CD4-positive, alpha-beta T cell treated with Interleukin-15 for 1 hour (primary cell): ENCODE measurements at places on chromosomes 2 and 18.

GRCh38 chr18:22971038-22971437 lies 37.9 kb downstream of the RBBP8 start:
- DNase-seq: no peak

GRCh38 chr2:74083750-74084149 lies 64.0 kb downstream of the BOLA3 start:
- no peak for DNase-seq

DNA sequence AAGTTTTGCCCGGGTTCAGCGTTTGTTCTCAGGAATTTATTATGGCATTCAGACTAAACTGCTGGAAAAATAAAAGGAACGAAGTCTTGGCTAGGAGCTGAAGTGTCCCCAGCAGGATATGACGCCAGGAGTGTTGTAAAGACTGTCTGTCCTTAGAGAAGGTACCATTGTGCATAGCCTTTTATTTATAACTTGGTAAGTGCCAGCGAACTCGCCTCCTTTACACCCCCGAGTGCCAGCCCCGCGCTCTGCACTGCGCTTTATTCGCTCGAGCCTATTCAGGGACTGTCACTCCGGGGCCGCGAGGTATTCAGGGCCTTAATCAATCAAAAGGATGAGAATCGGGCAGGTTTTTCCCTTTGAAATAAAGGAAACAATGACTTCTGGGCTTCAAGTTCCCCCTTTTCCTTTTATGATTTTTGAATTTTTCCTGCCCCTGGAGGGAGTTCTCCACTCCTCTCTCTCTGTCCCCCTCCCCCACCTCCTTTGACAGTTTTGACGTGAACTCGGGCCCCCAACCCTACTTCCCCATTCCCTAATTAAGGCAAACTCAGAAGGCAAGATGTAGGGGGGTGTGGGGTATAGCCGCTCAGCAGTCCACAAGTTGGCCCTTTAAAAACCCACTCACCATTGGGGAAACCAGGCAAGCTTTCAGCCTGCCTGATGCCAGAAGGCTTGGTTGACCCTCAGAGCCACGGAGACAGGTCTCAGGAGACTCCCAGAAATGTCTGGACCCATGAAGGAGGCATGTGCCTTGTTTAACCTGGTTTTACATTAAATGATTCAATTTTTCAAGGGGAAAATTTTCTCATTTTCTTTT lies 1.3 kb upstream of the PAX3 start:
- no peak for DNase-seq

DNA sequence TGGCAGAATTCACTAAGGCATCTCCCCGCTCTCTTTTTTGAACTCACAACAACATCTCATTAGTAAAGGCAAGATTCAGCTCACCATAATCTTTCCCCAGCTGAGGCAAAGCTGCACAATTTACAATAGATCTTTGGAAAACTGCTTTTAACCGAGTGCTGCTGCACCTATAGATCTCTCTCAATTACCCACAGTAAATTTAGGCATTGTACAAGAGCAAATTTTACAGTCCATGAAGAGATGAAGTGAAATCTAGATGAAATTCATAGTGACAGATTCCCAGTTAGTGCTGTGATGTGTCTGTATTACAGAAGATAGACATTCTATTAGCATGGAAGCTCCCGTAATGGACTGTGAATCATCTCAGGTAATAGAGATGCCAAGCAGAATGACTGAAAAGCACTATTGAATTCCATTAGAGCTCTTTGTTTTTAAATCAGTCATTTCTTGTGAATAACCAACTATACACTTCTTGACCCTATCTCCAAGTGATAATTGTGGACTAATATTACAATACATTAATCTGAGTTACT lies 36.4 kb upstream of the INSIG2 start:
- DNase-seq: no peak

DNA sequence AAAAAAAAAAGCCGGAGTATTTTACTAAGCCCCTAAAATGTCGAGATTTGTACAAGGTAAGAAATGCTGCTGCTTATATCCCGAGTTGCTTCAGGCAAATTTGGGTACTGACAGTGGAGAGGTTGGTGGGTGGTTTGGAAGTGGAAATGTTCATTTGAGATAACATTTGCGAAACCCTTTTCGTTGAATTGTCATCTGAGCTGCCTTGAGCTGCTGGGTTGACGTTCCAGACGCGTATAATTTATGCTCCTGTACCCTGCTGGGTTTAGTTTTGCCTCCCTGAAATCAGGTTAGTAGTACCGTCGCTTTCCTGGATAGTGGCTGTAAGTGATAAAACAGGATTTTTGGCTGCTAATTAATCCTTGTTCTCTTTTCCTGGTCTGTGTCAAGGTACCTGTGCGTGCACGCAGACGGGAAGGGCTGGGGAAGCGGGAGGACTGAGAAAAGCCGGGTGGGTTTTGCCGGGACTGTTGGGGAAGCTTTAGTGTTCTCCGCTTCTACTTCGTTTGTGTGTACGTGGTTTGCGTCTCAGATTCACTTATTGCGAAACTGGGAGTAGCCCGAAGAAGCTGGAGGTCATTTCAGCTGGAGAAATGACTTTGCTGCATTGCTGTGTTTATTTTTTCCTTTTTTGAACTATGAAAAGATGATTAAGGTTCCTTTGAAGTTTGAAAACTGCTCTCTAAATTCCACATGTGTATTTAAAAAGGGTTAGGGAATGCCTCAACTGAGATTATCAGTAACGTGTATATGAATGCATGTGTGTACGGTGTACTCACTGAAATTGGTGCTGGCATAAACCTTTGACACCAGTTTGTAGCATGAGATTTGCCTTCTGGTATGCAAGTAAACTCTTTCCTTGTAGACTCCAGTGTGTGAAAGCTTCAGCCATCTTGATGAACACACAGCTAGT lies 709 bp downstream of the UGP2 start:
- no peak for DNase-seq

DNA sequence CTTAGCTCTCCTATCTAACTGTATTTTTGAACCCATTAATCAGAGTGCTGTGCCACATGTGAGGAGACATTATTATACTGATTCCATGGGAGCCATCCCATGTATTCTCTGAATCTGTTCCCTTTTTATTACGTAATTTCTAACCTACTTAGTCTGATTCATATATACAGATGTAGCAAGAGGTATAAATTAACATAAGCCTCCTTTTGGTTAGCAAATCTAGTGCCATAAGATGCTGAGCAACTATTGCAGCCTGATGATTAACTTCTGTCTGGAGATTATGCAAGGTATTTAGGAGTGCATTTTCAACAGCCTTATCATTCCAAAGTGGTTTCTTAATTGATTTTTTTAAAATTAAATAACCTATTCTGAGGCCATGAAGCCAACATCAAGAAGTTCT lies 114.1 kb upstream of the MSH2 start:
- DNase-seq: no peak

DNA sequence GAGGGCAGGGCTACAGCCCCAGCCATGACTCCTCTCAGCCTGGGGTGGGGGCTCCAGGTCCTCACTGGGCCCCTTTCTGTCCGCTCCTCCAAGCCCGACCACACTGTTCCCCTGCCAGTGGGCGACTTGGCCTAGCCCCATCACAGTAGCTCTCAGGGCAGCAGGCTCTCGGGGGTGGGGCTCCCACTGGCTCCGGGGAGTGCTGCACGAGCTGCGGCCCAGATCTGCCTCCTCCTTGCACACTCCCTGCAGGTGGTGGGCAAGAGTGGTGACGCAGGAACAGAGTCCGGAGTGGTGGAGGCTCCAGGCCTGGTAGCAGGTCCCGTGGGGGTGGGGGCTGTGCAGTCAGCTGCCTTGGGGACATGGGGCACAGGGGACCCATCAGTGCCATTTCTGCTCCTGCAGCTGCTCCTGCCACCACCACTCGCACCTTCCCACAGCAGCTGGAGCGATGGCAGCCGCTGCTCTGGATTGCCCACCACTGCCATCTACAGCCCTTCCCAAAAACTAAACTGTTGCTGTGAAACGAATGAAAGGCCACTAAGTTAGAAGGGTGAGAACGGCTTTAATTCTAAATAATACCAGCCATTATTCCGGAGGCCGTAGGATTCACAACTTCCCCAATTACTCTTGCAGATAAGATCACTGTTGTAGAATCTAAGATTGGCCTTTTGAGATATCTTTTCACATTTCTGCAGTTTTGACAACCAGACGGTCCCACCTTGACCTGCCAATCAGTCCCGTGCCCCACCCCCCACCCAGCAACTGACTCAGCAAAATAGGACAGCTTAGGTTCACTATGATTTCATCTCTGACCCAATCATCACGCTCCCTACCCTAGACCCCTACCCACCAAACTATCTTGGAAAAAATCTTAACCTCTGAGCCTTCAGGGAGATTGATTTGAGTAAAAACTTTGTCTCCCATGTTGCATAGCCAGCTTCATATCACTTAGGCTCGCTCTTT lies 530.2 kb downstream of the DCC start:
- no peak for DNase-seq

DNA sequence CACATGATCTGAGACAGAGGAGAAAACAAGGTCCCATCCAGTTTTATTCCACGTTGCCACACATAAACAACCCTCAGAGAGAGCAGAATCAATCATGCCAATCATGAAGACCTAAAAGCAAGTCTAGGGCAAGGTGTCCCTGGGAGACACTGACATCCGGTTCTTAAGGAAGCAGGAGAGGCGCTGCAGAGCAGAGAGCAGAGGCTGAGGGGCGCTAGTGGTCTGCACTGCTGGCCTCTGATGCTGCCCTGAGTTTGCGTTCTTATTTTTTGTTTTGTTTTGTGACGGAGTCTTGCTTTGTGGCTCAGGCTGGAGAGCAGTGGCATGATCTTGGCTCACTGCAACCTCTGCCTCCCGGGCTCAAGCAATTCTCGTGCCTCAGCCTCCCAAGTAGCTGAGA lies 83.3 kb downstream of the SMIM21 start:
- DNase-seq: no peak

GRCh38 chr18:58345875-58346274 lies 283.0 kb downstream of the ALPK2 start:
- DNase-seq: no peak

DNA sequence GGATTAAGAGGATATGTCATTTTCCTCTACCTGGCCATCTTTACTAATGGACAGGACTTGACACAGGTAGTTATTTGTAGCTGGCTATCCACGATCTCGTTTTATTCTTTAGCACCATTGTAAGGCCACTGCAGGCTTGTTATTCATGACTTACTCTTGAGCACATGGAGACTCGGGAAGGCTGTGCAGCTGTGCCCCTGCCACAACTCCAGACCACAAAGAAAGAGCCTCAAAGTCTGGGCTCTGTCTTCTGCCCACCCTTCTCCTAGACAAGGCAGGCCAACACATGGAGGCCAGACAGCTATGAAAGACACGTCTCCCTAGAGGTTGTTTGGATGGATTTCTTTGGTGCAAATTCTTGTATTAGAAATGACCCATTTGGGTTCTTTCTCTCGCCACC lies 133.8 kb downstream of the NAPG start:
- DNase-seq: no peak

DNA sequence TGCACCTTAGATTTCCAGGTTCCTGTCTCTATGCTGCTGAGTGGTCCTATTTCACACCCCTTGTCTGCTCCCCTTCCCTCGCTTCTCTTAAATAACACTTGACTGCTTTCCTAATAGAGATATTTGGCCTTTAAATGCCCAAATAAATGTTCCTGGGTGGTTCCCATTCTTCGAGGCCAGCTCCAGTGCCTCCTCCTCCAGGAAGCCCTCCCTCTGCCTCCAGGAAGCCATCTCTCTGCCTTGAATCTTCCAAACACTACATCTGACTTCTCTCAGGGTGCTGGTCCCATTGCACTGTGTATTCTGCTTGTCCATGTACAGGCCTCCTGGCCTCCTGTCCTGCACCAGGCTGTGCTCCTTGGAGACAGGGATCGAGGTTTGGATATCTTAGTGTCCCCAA lies 14.2 kb downstream of the EHD3 start:
- no peak for DNase-seq

DNA sequence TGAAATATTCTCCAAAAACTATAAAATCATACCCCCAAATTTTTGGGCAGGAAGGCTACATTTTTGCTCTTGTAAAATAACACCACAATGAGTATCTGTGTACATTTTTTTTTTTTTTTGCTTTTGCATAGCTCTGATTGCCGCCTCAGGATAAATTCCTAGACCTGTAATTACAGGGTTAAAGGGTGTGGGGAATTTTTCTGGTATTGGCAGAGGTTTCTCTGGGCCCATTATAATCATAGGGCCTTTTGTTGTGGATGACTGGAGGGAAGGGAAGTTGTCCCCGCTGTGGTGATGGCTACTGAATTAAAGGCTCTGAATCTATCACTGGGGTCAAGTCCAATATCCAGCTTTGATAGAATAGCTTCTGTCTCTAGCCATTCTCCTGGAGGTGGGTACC lies 26.6 kb downstream of the CCDC195 start:
- no peak for DNase-seq

DNA sequence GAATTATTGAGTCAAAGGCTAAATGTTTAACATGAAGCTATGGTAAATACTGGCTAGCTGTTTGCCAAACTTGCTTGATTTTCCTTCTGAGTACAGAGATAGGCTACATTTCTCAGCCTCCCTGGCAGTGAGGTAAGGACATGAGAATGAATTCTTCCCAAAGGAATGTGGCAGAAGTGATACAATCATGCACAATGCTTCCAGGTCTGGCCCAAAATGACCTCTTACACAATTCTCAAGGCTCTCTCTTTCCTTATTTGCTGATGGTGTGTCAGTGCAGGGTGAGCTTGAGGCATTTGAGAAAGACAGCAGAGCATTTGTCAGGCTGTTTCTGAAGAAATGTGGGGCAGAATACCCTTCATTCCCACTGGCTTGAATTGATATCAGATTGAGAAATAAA lies 95.6 kb upstream of the NABP1 start:
- DNase-seq: no peak

GRCh38 chr2:55115761-55116597 lies 65.7 kb upstream of the RTN4 start:
- DNase-seq: no peak

DNA sequence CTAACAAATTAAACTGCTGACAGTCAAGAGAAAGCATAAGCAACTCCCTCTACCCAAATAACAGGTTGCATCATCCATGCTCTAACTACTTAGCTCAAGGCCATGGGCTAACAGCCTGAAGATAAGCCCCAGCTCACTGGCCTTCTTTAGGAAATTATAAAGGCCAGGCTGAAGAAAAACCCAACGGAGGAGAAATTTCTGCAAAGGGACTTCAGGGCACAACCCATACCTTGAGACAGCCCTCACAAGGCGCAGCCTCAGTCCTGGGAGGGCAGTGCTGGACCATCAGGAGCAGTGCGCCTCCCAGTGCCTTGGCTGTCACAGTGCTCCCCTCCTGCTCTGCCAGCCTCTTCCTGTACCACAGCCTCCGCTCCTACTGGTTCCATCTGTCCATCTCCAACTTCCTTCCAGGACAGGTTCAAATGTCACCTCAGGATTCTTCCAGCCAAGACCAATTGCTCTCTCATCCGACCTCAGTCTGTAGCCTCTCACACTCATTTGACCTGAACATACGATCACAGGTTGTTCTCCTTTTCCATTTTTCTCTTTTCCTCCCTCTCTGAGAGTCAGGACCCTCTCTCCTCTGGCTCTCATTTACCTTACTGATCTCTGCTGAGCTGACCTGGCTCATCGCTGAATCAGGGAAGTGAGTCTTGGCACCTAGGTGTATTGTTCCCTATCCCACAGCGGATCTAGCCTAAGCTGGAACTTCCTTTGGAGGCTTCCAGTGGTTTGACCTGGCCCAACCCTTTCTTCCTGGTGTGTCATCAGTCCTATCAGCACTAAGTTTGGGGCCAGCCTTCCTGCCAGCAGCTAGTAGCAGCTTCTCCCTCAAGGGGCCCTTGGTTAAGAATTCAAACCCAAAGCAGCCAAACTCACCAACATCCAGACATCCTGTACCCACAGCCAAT lies 1.9 kb downstream of the MCFD2 start:
- DNase-seq: no peak

GRCh38 chr2:212893216-212893615 lies 258.2 kb downstream of the IKZF2 start:
- no peak for DNase-seq
